SK-N-MC (cell line): ENCODE measurements at places on chromosomes 2 and 18.

DNA sequence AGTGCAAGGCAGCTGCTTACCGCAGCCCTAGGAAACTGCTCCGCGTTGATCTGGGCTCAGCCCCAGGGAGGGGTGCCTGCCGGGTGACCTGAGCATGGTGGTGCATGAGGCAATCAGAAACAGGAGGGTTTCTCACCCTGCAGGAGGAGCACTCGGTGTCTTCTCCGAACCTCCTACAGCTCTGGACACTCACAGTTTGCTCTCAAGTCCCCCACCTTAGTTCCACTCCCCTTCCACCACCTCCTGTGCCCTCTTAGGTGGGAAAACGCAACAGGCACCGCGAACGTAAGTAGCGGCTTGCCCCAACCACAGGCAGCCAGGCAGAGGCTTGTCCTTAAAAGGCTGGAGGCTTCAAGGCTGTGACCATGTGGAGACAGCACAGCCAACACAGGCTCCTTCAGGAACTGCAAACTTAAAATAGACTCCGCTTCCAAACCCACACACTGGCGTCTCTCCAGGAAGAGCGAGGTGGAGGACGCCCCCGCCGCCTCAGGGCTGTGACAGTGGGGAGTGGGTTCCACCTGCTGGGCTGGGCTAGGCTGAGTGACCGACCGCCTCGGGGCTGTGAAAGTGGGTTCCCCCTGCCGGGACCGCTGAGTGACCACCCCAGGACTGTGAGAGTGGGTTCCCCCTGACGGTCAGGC lies 71.6 kb downstream of the NDUFA10 start:
- DNase-seq = no peak

DNA sequence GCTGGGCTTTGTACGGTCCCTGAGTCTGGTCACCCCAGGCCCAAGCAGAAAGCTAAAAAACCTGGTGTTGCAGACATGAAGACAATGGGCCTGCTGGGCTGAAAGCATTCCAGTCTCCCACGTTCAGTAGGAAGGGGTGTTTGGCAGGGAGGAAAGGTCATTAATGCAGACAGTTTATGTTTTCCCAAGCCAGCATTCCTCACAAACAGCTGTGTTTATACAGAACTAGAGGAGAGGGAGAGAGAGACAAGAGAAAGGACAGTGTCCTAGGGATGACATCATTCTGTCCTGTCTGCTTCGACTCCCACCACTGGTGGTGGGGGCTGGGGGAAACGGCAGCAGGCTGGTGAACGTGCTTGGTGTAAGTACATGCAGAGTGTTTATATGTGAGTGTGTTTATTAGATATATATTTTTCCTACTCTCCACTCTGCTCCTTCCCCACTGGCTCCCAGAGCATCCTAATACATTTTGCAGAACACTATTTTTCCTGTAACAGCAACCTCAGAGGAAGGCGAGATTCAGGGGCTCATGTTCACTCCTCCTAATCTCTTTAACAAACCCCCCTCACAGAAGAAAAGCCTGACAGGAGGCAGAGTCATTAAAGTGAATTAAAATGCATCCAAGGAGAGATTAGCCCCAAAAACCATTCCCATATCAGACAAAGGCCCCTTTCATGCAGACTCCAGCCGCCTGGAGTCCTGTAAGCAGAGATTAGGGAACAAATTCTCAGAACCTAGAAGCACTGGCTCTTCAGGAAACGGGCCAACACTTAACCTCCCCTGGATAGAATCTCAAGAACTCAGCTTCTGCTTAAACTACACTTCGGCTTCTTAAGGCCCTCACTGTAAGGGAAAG lies 380.4 kb downstream of the TNS1 start:
- no peak for DNase-seq

DNA sequence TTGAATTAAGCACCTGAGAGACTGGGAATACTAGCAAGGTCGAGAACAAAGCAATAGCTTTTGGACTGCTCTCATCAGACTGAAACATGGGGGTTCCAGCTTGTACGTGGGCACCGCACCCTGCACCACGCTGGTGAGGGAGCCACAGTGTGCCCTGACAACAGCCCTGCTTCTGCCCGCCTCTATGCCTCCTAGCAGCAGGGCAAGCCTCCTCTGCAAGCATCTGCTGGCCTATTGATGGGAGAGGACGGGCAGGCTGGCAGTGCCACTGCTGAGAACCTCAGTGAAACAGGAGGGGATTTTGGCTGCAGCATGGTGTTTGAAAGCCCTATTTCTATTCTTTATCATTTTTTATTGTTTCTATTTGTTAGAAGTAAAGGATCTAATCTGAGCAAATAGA lies 146.1 kb upstream of the OTOS start:
- DNase-seq = no peak

- no peak for DNase-seq
Measured at GRCh38 chr2:47486841-47487497, 84.0 kb downstream of the MSH2 start.

- no peak for DNase-seq
Measured at GRCh38 chr2:669323-669722, 7.9 kb downstream of the TMEM18 start.

DNA sequence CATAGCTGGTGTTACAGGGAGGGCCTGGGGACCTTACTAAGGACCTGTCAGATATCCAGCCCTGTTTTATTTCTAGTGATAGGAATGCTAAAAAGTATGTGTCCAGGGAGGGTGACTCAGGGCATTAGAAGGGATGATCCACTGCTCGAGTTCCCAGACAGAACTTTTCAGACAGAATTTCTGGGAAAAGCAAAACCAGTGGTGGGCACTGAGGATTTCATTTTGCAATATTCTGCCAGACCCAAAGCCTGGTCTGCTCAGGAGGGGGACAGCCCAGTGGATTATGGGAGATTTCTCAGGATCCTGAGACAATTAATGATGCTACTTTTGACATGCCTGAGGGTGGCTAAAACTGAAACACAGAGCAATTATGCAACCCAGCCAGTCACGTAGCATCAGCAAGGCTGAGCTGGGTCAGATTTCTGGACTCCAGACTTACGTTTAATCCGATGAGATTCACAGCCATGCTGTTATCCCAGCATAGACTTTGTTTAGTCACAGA lies 4.7 kb upstream of the KCNE4 start:
- DNase-seq = no peak

- no peak for DNase-seq
Measured at GRCh38 chr2:206993964-206994363, 54.6 kb downstream of the CPO start.

GRCh38 chr2:150528861-150529801 lies 41.7 kb upstream of the RND3 start:
- peak; percentile 44 for DNase-seq

DNA sequence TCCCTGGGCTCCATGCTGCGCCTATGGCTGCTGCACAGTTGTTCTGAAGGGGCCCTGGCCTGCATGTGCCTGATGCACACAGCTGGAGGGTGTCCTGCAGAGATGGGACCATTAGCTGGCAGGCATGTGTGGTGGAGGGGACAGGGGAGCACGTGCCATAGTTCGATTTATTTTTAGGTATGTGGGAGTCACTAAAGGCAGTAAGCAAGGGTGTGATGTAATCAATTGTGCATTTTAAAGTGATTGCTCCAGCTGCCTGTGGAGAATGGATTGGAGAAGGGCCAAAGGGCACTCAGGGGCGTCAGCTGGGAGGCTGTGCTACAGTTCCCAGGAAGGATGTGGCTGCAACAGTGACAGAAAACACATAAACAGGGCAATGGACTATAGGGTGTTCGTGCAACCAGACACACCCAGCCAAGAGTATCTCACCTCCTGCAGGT lies 205.1 kb downstream of the ARL4C start:
- peak; percentile 45 for DNase-seq

DNA sequence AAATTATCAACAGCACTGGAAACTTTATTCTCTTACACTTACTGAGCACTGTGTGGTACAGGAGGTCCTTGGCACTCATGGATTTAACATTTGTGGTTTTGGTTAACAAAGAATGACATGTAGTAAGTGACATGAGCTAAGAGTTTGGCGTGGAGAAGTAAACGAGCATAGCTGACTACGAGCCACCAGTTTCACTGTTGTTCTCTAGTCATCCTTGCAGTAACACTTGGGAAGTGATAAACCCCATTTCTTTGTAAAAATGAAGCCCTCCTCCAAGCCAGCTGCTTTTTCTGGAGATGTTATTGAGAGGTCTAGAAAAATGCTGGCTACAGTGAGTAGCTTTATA lies 32.7 kb downstream of the QPCT start:
- no peak for DNase-seq

DNA sequence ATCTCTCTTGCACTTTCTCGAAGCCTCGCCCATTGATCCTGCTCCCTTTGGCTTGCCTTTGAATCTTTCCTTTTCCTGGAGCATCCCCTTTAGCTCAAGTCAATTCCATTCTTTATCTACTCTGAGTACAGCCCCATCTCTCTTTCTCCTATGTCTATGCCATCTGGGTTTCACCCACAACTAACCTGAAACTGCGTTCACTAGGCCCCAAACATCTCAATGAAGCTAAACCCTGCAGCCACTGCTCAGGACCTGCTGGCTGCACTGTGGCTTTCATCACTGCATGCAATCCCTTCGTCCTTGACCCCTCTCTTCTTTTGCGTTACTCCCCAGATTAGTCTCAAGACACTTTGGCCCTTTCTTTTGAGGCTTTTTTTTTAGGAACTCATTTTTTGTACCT lies 81.6 kb upstream of the CYRIA start:
- no peak for DNase-seq

- DNase-seq = no peak
Measured at GRCh38 chr18:23871410-23871809, 143.1 kb upstream of the TTC39C start.

GRCh38 chr2:86785456-86785855 lies 5.3 kb downstream of the CD8A start:
- DNase-seq = no peak

DNA sequence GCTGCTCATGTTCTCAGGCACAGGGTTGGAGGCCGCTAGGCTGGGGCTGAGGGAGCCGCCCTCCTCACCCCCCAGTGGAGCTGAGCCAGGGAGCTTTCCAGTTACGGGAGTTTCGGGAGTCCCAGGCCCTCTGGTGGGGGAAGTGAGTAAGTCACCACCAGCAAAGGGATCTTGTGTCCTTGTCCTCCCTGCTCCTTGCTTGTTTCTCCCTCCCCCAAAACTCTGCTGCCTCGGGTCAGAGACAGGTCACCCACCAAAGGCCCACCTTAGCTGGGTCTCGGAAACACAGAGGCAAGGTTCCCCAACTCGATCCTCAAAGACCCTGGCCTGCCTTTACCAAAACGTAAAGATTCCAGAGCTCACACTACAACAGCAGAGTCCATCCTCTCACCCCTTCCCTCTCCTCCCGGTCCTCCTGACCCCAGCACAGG lies 60.5 kb upstream of the POMC start:
- peak; percentile 52 for DNase-seq

- no peak for DNase-seq
Measured at GRCh38 chr18:59660786-59661743, 36.2 kb downstream of the CCBE1 start.

DNA sequence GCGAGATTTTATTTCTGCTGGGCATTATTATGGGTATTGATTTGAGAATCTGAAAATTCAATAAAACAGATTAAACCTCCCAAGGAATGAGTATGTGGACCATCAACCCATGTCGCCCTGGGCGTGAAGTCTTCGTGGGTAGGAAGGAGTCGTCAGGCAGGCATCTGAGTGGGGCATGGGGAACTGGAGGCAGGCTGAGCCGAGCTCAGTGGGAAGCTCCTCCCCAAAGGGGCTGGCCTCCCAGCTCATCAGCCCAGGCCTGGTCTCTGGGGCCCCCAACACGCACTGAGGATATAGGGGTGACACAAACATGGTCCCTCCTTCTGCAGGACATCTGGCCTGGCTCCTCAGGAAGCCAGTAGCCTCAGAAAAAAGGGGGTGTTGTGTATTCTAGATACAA lies 265.2 kb downstream of the TFCP2L1 start:
- no peak for DNase-seq

- DNase-seq = no peak
Measured at GRCh38 chr2:175560521-175561169, 379.1 kb upstream of the ATP5MC3 start.

- DNase-seq = no peak
Measured at GRCh38 chr2:30472326-30472725, 25.3 kb downstream of the LCLAT1 start.

DNA sequence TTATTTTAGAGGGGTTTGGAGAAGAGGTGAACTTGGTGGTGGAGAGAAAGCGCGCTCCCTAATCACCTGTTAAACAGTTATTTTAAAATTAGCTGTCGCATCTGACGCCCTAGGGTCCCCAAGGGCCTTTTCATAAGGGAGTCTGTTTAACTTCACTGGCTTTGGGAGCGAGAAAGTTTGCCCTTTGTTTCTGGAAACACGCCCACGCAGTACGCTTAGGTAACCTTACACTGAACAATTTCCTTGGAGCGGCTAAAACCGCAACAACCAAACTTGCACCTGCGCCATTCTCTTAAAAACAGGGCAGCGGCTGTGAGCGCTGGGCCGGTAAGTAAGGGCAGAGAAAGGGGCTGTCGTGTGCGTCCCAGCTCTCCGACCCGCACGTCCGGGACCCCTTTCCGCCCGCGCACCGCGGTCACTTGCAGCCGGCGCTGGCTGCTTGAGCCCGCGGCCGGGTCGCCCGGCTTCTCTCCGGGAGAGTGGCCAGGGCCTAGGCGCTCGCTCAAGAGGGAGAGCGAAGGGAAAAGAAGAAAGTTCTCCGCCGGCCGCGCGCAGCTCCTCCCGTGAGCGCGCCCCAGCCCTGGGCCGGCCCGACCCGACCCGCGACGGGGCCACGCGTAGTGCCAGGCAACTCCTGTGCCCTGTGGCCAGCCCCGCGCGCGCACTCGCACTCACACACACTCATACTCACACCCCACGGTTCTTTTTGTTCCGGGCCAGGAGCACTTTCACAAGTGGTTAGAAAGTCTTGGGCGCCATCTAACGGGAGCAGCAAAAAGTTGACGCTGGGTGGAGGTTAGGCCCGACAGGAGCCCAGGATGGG lies 19.2 kb downstream of the POU3F3 start:
- DNase-seq = no peak
